ENCODE measurements at places on chromosomes 4 and X.

GRCh38 chrX:154748712-154749339, 2.1 kb downstream of the GAB3 start:
- no peak for DNase-seq

- DNase-seq, result no peak
Measured at GRCh38 chr4:129138810-129139496, 43.0 kb downstream of the C4orf33 start.

DNA sequence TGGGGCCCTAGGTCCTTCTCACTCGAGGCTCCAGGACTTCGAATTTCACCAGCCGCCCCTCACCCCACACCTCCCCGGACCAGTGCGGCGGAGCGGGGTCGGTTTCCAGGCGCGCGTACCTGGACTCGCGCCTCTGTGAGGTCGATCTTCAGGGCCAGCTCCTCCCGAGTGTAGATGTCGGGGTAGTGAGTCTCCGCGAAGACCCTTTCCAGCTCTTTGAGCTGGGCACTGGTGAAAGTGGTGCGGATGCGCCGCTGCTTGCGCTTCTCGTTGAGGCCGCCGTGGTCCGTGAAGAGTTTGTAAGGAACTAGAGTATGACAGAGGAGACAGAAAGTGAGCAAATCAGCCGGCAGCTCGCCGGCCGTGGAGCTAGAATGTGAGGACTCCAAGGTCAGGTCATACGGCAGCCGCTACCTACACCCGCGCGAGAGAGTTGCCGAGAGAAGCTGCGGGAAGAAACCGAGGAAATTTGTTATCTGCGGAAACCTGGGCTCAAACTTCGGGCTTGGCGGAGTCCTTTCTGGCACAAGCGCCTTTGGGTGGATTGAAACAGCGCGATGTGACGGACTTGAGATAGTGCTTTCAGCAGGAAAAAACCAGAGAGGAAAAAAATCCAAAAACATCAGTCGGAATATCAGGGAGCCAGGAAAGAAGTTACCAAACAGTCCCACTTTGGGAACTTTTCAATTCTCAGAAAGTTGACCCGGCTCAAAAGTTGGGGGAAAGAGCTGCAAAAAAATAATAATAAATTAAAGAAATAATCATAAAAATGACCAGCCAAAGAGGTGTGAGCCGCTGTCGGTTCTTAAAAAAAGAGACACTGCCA, 1.1 kb downstream of the PHOX2B start:
- no peak for DNase-seq

DNA sequence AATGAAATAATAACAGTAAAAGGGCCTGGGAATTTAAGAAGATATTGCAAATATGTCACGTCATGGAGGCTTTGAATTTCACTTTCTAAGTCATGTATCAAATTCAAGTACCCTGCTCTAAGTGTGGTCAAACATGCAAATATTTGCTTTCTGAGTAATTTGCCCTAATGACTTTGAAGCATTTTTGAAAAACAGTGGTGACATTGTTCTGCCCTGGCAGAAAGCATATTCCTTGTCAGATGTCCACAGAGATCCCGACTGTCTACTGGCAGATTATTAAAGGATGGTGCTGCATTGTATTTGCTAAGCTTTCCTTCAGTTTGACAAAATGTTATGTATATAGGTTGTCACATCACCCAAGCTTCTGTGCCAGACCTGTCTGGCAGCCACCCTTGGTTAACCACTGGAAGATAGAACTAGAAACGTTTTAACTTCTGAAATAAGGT, 92.5 kb downstream of the ANK2 start:
- no peak for DNase-seq

GRCh38 chr4:145909281-145909715, 29.3 kb downstream of the ZNF827 start:
- DNase-seq, result no peak

GRCh38 chr4:20137176-20137575, 114.5 kb upstream of the SLIT2 start:
- no peak for DNase-seq

- no peak for DNase-seq
Measured at GRCh38 chrX:82589410-82589809, 918.7 kb upstream of the POU3F4 start.

DNA sequence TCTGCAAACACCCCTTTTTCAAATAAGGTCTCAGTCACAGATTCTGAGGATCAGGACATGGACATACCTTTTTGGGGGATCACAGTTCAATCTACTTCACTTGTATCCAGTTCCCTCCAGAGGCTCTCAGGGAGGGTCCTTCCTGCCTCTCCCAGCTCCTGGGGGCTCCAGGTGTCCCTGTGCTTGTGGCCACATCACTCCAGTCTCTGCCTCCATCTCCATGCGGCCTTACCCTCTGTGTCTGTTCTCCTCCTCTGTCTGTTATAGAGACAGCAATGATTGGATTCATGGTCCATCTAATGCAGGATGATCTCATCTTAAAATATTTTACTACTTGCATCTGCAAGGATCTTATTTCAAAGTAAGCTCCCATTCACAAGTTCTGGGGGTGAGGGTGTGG, 269.6 kb downstream of the ASMT start:
- DNase-seq, result no peak

DNA sequence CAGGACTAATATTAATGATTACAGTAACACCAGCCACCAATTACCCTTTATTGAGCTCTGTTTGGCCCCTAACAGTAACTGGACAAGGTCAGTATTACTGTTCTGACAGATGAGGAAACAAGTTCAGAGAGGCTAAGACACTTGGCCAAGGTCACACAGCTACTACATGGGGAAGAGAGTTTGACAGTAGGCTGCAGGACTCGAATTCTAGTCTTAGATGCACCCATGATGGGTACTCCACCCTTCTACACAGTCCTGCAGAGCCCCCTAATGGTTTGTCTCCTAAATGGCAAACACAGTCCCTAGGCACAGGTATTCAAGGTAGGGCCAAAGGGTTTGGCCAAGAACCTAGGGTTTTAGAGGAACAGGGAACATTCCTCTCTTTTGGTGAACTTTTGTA, 93.9 kb downstream of the NSUN7 start:
- no peak for DNase-seq

- DNase-seq, result no peak
Measured at GRCh38 chrX:43822014-43822413, 60.2 kb downstream of the MAOB start.

GRCh38 chr4:94650134-94650495, 107.6 kb upstream of the BMPR1B start:
- no peak for DNase-seq

GRCh38 chr4:146582864-146583263, 55.8 kb upstream of the POU4F2 start:
- DNase-seq, result no peak

DNA sequence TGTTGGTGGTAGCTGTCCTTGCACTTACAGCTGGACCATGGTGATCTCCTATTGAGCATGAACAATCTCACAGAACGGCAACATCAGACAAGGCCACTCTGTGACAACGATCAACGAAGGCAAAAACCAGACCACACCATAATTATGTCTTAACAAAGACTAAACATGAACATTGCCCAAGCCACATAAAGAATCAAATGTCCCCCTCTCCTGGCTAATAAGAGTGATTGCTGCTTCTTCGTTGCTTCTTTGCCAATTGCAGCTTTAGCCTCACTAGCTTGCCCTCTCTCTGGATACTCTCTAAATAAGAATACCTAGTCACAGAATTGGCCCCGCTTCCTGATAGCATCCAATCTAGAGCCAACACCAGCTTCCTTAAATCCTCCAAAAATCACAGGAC, 41.5 kb upstream of the PGRMC1 start:
- no peak for DNase-seq

DNA sequence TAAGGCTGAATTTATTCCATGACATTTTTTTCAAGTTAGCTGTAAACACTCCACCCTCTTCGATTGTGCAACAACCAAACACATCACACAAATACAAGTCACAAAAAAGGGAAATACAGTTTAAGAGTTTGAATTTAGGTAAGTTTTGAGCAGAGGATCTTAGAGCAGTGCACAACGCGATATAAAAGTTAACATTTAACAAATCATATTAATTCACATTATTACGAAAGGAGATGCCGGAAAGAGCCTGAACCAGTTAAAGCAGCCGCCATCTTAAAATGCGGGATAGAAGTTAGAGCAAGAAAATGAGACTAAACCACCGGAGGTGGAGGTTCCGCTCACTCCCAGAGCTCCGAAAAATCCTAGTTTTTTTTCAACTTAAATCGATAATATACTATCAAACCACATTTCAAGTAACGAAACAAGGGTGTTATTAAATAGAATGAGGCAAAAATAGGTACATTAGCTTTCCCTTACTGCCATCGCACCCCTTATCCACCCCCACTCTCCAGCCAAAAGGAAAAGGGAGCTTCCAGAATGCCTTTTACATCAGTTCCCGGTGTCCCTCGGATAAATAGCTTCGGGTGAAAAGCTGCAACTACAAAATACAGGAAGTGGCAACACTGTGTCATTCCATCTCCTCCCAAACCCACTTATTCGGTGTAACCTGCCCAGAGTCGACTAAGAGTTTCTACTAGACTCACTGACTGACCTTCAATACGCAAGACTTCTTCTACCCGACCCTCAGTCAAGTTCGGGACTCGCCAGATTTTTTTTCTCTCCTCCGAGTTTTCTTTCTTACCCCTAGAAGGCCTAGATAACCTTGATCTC, 1.9 kb downstream of the UBE2D3 start:
- no peak for DNase-seq

- no peak for DNase-seq
Measured at GRCh38 chr4:15543537-15544247, 74.0 kb downstream of the CC2D2A start.

DNA sequence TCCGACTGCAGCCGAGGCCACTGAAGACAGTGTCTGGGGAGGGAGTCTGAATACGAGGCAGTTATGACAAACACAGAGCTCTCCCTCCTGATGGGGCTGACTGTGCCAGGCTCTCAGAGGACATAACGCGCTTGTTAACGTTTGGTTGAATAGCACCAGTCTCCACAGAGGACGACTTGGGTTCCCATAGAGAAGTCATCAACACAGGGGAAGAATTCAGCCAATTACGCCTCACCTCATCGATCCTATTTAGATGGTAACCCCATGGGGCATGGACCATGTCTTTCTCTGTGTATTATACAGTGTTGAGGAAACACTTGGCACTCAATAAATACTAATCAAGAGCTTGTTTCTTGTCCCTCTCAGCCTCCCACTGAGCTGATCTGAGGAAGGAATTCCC, 642.6 kb upstream of the LCORL start:
- DNase-seq, result no peak

GRCh38 chr4:109177096-109177810, 125.2 kb downstream of the COL25A1 start:
- DNase-seq, result no peak

DNA sequence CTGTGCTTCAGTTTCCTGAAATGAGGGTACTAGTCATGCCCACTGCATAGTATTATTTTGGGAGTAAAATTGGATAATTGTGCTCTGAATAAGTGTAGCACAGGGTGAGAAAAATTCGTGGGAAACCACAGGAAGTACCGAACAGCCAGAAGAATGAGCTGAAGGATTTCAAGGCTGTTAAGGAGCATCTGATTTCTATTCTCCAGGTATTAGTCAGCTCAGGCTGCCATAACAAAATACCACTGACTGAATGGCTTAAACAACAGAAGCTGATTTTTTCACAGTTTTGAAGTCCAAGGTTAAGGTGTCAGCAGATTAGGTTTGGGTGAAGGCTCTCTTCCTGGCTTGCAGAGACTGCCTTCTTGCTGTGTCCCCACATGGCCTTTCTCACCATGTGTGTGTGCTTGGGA, 41.9 kb downstream of the WWC2 start:
- no peak for DNase-seq

GRCh38 chr4:8457646-8458252, 17.2 kb downstream of the TRMT44 start:
- no peak for DNase-seq

- DNase-seq, result no peak
Measured at GRCh38 chr4:14152834-14153519, 525.5 kb upstream of the BOD1L1 start.

GRCh38 chr4:20512033-20512792, 188.0 kb upstream of the PACRGL start:
- no peak for DNase-seq

DNA sequence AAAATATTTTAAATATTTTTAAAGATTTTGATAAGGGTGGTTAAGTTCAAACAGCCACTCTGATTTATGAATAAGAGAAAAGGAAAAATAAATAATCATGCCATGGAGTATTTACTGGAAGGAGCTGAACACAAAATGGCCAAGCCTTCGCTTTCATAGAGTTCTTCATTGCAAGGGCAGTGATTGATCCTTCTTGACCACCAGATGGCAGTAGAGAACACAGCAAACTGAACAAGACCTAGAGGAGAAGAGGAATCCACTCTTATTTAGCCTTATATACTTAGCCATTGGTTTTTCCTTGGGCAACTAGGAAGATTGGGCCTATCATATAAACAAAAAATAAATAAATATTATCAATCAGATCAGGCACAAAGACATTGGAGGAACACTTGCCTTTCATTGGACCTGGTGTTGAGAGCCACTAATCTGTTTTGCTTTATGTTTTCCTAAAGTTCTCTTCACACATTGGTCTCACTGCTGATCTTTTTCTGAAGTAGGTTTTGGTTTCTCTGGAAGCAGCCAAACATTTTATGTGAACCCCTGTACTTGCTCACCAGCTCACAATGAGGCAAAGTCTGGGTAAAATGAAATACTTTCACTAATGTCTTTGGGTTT, 58.1 kb upstream of the PARM1 start:
- DNase-seq, result no peak

- DNase-seq, result no peak
Measured at GRCh38 chr4:141511055-141511454, 125.3 kb upstream of the IL15 start.

GRCh38 chr4:78704981-78705683, 71.0 kb upstream of the BMP2K start:
- no peak for DNase-seq

DNA sequence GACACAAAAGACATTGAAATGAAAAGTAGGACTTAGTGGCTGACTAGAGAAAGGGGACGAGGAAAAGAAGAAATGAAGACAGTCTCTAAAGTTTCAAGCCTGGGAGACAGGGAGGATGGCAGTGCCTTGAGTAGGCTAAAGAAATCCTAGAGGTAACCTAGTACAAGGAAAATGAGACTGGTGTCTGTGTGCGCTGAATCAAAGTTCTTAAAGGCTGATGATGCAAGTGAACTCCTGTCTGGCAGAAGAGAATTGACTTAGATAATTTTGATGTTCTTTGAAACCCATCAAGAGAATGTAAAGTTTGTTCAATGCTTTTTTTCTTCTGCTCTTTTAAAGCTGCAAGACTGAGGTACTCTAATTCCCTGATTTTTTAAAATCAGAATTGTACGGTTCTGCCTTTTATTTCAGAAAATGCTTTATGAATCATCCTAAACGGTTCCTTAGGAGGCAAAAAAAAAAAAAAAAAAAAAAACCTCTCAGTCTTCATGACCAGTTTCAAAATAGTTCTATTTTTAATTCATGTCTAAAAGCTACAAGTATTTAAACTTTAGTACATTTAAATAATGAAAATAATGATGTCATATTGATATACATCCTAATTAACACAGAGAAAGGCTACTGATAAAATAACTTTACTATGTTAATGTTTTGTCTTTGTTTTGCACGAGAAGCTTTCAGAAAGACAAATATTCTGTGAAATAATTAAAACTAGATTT, 189.8 kb downstream of the PPP3CA start:
- DNase-seq, result no peak

Measured in activated CD4-positive, CD25-positive, alpha-beta regulatory T cell treated with anti-CD3 and anti-CD28 coated beads, Interleukin-2, amount 50 U/mL, for 16 hours (primary cell).